ENCODE measurements at places on chromosomes 2 and 18. TPM values are rescaled to one million over a fixed set of nuclear protein-coding genes. Genes with fewer than 3 reads are reported as not detected.

The NEU2 gene
- total RNA-seq = not detected

The BZW1 gene
- total RNA-seq = 214 TPM

The CD8B2 gene
- 0.05 TPM for total RNA-seq

The FRZB gene
- not detected for total RNA-seq

The MRPS5 gene
- total RNA-seq = 67.4 TPM

The GCKR gene
- total RNA-seq = not detected

The HOXD3 gene
- not detected for total RNA-seq

The LYPD6B gene
- not detected for total RNA-seq

The FOXD4L1 gene
- total RNA-seq = 0.22 TPM

The LYPD6 gene
- total RNA-seq = not detected

The AGXT gene
- total RNA-seq = not detected

The ATP6V1B1 gene
- total RNA-seq = not detected

The FSHR gene
- not detected for total RNA-seq

The ADAM23 gene
- 0.23 TPM for total RNA-seq

The SEH1L gene
- 47.3 TPM for total RNA-seq

The ZNF385B gene
- total RNA-seq = not detected

The SERPINB2 gene
- total RNA-seq = not detected

The CDKL4 gene
- total RNA-seq = 0.67 TPM

The CNGA3 gene
- total RNA-seq = not detected

The RFX8 gene
- 0.73 TPM for total RNA-seq

The CAD gene
- 47.0 TPM for total RNA-seq

The ELOA2 gene
- not detected for total RNA-seq

Data from activated naive CD4-positive, alpha-beta T cell treated with anti-CD3 and anti-CD28 coated beads, Interleukin-2, amount 10 ng/mL, durations not matched to agents 5 hours and 36 hours (primary cell).